ENCODE measurements at places on chromosomes 7 and 10.

DNA sequence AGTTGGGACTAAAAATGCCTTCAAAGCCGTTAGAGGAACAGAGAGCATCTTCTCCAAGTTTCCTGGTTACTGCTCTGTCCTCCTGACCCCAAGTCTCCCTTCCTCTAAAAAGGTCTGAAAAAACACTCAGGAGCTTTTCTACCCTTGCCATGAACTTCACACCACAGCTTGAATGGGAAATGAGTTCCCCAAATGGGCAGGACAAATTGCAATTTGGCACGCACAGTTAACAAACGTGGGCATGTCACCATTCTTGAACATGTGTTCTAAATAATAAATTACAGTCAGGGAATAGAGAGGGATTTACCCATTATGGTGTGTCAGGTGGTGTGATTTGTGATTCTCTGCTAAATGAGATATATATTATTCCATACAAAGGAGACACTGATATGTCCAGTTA is 91.2 kb upstream of the WNT16 start:
- DNase-seq: no peak

DNA sequence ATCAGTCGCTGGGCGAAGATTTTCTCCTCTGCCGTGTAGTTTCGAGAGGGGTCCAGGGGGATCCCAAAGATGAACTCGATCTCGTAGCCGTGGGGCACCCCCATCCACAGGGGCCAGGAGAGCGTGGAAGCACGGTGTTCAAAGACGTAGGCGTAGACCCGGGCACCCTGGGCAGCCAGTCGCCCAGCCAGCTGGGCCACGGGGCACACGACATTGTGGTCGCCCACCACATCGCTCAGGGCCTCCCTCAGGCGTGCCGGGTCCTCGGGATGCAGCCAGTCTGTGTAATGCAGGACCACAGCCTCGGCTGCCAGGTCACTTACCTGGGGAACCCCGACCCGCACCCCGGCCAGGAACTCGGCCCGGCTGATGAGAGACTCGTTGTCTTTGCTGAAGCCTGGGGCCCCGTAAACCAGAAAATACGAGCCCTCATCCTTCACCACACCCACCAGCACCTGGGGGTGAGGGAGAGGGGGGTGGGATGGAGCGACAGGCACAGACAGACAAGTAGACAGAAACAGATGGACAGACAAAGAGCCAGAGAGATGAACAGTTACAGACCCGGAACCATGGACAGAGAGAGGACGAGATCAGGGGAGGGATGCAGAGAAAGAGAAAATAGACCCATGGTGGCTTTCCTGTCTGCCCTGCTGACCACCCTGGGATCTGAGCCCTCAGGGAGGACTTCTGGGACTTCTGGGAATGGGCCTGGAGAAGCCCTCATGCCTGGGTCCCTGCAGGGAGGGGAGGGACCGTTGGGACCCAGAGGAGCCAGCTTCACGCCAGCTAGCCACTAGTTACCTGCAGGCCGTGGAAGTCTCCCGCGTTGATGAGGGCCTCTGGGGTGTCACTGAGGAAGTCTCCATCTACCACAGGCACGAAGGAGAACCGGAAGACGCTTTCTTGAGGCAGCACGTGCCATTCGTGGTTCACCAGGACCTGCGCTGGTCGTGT is 3.0 kb downstream of the ACHE start:
- no peak for DNase-seq

- no peak for DNase-seq
Observed at GRCh38 chr10:80492848-80493521, 38.9 kb downstream of the TSPAN14 start.

GRCh38 chr7:135251496-135252391 is 18.1 kb downstream of the STRA8 start:
- DNase-seq: no peak

DNA sequence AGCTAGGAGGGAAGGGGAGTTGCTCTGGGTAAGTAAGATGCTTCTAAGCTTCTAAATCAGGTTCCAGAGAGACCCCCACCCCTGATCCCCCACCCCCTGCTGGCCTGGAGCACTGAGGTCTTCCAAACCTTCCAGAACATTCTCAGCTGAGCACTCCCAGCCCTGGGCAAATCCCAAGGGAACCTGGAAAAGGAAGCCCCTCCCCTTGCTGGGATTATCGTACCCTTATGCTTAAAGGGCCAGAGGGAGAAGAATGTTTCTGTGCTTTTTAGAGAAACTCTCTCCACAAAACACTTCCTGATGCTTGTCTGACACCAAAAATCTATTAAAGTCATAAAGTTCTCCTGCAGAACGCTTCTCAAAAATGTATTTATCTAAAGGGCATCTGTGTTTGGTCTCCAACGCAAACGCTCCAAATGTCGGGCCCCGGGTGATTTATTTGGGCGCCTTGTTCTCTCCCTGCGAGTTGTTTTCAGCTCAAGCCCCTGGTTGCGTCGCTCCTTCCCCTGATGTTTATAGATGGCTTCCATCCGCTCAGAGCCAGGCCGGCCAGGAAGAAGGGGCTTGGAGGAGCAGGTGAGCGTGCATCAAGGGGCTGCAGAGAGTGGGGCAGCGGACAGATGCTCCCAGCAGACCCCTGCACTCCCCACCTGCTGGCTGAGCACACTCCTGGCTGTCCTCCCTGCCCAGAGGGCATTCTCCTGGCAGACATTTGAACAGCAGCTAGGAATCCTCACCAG is 8.2 kb upstream of the RET start:
- no peak for DNase-seq

DNA sequence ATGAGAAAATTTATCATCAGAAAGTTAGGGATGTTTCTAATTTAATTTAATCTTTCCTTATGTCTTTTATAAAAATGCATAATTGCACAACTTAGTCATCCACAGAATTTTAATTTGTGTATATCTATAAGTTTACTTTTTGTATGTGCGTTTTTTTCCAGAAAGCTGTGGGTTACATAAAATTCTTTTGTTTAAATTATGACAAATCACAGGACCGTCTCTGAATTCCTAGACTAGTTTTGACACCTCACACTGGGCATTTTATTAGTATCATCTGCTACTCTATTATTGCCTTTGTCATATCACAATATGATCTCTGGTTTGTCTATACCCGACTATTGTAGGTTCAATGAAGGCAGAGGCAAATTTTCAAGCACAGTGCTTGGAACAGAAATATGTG is 482.4 kb upstream of the SEMA3D start:
- DNase-seq: no peak

- no peak for DNase-seq
Observed at GRCh38 chr10:69939481-69939880, 113.2 kb upstream of the MACROH2A2 start.

GRCh38 chr7:75740846-75741497 is 2.2 kb upstream of the HIP1 start:
- no peak for DNase-seq

GRCh38 chr10:111207500-111207899 is 130.7 kb downstream of the ADRA2A start:
- no peak for DNase-seq

DNA sequence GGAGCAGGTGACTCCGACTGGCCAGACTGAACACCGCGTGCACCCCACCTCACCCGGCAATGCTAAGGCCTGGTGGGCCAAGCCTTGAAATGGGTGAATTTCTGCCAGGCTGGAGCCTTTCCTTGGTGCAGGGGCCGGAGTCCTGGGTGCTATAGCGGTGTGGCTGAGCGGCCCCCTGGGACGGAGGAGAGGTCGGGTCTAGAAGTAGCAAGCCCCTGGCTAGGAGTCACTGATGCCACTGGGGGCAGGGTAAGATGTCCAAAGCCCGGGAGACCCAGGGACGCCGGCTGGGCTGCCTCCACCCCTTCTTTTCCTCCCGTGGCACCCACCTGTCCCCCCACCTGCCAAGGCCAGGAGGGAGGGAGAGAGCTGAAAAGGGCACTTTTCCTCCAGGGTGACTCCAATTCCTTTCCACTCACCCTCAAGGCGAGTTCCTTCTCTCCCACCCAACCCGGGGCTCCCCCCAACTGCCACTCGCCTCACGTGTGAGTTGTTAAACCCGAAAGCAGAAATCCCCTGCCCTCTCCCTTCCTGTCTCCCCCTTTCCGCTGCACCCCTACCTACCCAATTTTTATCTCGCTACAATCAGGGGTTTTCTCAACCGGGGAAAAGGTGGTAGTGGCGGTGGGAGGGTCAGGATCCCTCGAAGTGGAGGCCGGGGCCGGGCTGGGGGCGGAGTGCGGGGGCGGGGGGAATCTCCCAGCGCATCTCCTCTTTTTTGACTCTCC is 6.0 kb upstream of the GATA3 start:
- DNase-seq: no peak

DNA sequence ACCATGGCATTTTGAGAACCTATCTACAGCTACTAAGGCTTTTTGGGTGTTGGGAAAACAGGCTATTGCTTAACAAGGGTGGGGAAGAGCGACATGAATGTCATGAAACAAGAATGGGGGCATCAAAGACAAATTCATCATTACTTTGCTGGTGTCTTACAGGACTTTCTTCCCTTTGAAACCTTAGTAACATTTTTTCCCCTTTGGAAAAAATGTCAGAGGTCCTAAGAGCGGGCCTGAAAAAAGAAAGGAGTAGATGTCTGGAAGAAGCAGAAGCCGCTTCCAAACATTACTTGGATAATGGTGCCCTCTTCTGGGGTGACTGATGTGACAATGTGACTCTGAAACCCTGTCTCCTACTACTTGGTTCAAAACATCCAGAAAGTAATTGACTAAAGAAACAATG is 3.8 kb upstream of the DDX50 start:
- DNase-seq: no peak

GRCh38 chr7:139321071-139321745 is 19.9 kb upstream of the FMC1 start:
- DNase-seq: no peak

GRCh38 chr10:75883081-75884072 is 452.0 kb downstream of the LRMDA start:
- DNase-seq: no peak

- DNase-seq: no peak
Observed at GRCh38 chr10:3907514-3907913, 122.5 kb upstream of the KLF6 start.

- DNase-seq: no peak
Observed at GRCh38 chr7:81501220-81501619, 268.6 kb downstream of the HGF start.

- no peak for DNase-seq
Observed at GRCh38 chr7:29494350-29494749, 69.3 kb upstream of the PRR15 start.

DNA sequence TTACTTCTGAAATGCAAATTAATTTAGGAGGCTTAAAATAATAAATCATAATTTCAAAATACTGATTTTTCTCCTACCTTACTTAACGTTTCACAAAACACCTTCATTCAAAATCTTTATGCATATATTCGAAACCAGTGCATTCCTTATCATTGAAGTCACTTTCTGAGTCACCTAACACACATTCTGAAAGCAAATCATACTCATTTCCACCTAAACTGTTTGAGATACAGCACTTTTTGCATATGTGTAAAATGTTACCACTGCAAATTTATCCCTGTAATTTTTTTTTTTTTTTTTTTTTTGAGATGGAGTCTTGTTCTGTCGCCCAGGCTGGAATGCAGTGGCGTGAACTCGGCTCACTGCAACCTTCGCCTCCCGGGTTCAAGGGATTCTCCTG is 15.7 kb downstream of the PPP3CB start:
- DNase-seq: no peak

- no peak for DNase-seq
Observed at GRCh38 chr10:116014871-116015582, 258.0 kb downstream of the GFRA1 start.

DNA sequence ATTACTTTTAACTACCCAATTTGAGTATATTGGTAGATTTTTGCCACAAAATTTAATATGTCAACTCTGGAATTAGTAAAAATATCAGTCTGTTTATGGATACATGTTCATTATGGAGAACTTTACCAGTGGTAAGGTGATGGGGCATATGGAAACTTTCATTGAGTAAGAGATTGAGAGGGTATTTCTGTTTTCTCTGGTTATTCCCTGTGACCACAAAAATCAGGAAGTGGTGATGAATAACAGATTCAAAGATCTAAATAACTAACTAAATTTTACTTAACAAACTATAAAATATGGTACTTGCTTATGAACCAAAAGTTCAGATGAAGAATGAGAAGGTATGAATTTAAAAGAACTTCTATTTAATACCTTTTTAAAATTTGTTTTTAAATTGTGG is 22.1 kb upstream of the STEAP4 start:
- no peak for DNase-seq

GRCh38 chr10:1434202-1434601 is 303.1 kb downstream of the ADARB2 start:
- DNase-seq: no peak

DNA sequence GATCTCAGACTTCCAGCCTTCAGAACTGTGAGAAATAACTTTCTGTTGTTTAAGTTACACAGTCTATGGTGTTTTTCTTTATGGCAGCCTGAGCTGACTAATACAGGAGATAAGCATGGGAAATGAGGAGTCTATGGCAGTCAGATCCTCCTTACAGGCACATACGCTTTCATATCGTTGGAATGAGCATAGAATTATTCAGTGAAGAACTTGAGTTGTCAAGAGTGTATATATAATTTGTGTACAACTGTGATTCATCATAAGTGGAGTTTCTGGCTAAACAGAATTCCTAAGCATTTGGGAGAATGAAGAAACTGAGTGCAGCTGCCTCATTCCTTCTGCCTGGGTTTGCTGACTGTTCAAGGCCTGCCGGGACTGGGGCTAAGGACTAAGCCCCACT is 516.7 kb downstream of the ADRA2A start:
- DNase-seq: no peak

GRCh38 chr7:85602196-85602595 is 415.3 kb upstream of the SEMA3D start:
- DNase-seq: no peak

- DNase-seq: peak; percentile 30
Observed at GRCh38 chr7:13990984-13991790, 1.7 kb upstream of the ETV1 start.

- no peak for DNase-seq
Observed at GRCh38 chr7:30238721-30239441, 45.5 kb upstream of the ZNRF2 start.

GRCh38 chr10:30041196-30042105 is 17.9 kb downstream of the JCAD start:
- no peak for DNase-seq

GRCh38 chr7:3892686-3893085 is 591.6 kb downstream of the SDK1 start:
- DNase-seq: no peak

DNA sequence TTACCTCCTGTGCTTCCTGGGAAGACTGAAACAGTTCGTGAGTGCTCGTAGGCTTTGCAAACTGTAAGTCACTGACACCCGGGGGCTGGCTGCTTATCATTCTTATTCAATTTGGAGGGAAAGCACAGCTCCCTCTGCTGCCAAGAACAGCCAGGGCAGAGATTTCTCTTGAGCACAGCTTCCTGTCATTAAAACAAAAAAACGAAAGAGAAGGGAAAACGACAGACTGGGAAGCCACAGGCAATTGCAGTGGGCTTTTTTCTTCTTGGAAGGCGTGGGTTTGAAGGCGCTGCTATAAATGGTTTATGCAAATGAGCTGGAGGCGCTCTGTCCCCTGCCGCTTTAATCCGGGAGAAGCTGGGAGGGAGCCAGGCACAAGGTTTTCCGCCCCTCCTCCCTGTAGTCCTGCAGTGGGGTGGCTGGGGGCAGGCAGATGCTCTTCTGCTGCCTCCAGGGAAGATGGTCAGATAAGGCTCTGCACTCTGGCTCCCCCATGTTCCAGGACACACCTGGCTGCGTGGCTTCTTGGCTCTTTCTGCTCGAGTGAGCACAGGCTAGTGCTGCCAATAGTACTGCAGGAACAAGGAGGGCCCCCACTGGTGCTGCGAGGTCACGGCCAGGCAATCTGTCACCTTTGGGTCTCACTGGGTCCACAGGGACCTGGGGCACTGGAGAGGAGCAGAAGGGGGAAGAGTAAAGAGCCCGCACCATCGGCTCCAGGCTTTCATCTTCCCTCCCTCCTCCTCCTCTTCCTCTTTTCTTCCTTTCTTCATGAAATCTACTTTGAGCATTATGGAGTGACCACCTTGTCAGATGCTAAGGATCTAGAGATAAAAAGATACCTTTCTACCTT is 49.5 kb downstream of the NEURL1 start:
- DNase-seq: no peak

All from stimulated activated CD8-positive, alpha-beta memory T cell treated with anti-CD3 and anti-CD28 coated beads, Interleukin-15, amount 100 ng/mL, for 4 hours (primary cell).